Epithelial cell of proximal tubule (primary cell): ENCODE measurements at places on chromosomes 13 and 19. TPM values are rescaled to one million over a fixed set of nuclear protein-coding genes. Genes with fewer than 3 reads are reported as not detected.

The MAB21L1 gene
- 0.07 TPM in 1 of 2 replicates, not detected in the other for total RNA-seq

- no peak for DNase-seq
These were observed 111.5 kb downstream of the TEX26 start for GRCh38 chr13:31043957-31044356.

GRCh38 chr19:29324291-29324680 lies 111.3 kb upstream of the UQCRFS1 start:
- no peak for DNase-seq

GRCh38 chr19:7847664-7848063 lies 17.6 kb downstream of the EVI5L start:
- no peak for DNase-seq

DNA sequence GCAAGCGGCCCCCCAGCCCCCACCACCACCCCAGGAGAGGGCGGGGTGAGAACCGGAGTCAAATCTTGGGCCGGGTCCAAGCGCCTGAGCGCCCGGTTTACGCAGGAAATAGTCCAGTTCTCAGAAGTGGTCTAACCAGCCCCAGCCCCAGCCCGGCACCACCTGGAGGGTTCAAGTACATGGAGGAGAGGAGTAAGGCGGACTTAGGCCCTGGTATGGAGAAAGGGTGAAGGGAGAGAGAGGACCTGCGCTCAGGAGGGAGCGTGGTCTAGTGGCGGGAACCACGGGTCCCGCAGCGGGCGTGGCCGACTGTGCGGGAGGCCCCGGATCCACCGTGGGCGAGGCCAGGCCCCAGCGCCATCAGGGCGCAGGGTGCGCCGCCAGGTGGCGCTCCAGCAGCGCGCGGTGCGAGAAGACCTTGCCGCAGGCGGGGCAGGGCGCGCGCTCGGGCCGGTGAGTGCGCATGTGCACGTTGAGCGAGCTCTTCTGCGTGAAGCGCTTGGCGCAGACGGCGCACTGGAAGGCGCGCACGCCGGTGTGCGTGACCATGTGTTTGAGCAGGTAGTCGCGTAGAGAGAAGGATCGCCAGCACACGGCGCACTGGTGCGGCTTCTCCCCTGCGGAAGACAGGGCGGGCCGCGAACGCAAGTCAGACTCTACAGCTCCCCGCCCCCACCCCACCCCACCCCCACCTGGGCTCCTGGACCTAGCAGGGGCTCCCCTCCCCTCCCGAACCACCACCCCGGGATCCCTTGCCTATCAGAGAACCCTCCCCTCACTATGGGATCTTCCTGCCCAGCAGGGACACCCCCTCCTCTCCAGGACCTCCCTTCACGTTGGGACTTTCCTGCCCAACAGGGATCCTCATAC lies 2.1 kb upstream of the SLC27A5 start:
- DNase-seq, result peak; percentile 6
